CD8-positive, alpha-beta T cell (primary cell): ENCODE measurements at places on chromosomes 2 and 18.

DNA sequence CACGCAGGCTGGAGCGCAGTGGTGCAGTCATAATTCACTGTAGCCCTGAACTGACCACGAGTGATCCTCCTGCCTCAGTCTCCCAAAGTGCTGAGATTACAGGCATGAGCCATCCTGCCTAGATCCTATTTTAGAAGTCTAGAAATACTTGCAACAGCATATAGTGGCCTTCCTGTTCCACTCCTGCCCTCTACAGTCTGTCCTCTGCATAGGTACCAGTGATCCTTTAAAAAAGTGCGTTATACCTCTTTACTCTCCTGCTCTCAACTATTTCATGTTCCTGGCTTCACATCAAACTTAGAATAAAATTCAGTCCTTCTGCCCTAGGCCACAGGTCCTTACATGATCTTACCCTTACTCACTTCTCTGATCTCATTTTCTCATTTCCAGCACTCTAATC lies 6.0 kb downstream of the COMMD1 start:
- DNase-seq: no peak

GRCh38 chr2:219851169-219851568 lies 223.7 kb downstream of the SLC4A3 start:
- DNase-seq: no peak

DNA sequence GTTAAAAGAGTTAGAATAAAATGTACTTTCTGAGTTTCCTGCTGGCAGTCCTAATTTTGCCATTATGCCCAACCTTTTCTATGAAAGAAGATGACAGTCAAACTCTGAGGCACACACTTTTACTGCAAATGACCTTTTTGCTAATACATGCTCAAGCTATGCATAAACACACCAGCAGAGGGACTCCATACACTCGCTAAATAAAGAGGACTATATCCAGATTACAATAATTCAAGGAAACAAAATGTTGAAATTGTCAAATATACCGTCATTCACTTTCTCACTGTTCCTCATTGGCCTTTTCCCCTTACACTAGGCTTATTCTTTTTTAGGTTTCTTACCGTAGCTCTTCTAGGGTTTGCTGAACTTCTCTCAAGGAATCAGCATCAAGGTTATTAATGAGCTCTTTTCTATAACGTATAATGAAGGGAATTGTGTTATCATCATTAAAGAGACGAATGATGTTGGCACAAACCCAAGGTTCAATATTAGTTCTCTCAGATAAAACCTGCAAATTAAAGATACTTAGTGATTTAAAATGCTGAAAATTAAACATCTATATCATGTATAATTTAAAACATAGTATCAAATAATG lies 25.7 kb downstream of the SRBD1 start:
- DNase-seq: no peak

GRCh38 chr2:98577313-98577712 lies 31.0 kb downstream of the COA5 start:
- no peak for DNase-seq

- DNase-seq: no peak
Measured at GRCh38 chr2:11528228-11528627, 5.6 kb upstream of the GREB1 start.
